ENCODE measurements at places on chromosomes 4 and X. TPM values are rescaled to one million over a fixed set of nuclear protein-coding genes. Genes with fewer than 3 reads are reported as not detected.
A peak's percentile ranks its signal among the peaks of the same experiment; 100 is the strongest.

DNA sequence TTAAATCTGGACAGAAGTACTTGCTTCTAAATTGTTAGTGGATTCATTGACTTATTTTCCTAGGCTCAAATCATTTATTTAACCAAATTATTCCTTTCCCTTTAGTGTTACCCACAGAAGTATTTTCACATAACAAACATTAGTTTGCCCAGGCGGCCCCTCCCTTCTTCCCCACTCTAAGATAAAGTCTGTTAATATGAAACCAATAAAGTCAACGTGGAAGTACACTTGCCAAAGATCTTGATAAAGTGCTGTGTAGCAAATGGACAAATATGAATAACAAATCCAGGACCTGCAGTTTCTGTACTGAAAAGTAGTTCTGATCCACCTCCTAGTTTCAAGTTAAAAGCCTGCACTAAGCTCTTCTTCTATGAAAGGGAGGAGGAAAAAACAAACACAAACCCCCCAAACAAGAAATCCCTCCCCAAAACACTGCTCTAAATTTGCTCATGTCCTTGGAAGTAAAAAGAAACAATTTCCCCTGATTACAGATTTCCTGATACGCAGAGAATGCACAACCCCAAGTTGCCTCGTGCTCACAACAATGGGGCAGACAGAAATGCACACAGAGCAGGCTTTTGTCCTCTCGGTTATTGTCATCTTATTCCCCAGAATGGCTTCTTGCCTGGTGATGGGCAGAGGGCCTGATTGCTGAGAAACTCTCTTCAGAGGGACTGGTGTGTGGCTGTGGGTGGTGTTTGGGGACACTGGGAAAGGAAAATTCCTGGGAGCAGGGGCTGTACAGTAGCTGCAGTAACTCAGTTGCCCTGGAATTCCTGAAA, 23.2 kb downstream of the TMSB4X start:
- H3K27me3 ChIP-seq: no peaks in the 10 kb centered on the region
- H3K27ac ChIP-seq: peak overlapping the region; percentile 98
- peaks cover 15% of the 10 kb centered on the region for H3K4me1 ChIP-seq
- no peaks in the 10 kb centered on the region for H3K36me3 ChIP-seq

DNA sequence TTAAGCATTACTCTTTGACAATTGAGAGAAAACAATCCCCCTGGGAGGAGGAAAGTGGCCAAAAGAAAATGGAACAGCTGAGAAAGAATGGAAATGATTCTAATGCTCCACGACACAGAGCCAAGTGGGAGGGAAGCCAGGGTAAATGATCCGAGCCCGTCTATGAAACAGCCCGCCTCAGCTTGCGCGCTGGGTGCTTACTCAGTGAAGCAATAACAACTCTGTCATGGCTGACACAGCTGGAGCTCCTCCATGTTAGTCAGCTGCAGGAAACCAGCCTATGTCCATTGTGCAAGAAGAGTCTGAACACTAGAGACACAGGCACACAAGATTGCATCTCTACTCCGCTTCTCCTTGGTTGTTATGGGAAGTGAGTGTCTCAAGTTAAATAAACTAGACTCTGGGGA, 19.3 kb downstream of the NOA1 start:
- H3K27me3 ChIP-seq: no peaks in the 10 kb centered on the region
- no peak overlapping the region for H3K4me3 ChIP-seq
- no peaks in the 10 kb centered on the region for H3K4me1 ChIP-seq
- ATAC-seq: no peak
- H3K27ac ChIP-seq: no peak overlapping the region

DNA sequence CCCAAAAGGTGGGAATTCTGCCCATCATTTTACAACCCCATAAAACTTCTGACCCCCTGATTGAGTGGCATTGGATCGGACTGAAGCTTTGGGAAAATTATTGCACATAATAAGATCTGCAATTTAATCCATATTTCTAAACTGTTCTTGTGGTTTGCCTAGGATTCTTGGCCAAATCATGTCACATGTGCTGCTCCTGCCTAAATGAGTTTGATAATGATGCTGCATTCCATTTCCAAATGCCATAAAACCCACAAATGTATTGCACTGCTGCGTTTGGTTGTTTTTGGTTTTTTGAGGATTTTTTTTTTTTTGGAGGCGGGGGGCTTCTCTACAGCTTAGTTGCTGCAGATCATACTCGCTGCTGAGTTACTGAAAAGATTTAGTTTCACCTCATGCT, 153.6 kb downstream of the QDPR start:
- peaks cover 19% of the 10 kb centered on the region for H3K27me3 ChIP-seq
- H3K4me1 ChIP-seq: peaks cover 7% of the 10 kb centered on the region
- ATAC-seq: no peak
- no peak overlapping the region for H3K4me3 ChIP-seq
- no peaks in the 10 kb centered on the region for H3K36me3 ChIP-seq

GRCh38 chr4:89312066-89312465, 4.5 kb upstream of the GPRIN3 start:
- peaks cover 15% of the 10 kb centered on the region for H3K4me1 ChIP-seq
- ATAC-seq: no peak
- no peak overlapping the region for H3K4me3 ChIP-seq
- no peak overlapping the region for H3K27ac ChIP-seq

GRCh38 chr4:79207281-79207680, 118.6 kb downstream of the NAA11 start:
- H3K27ac ChIP-seq: no peak overlapping the region
- no peaks in the 10 kb centered on the region for H3K36me3 ChIP-seq
- no peaks in the 10 kb centered on the region for H3K27me3 ChIP-seq
- no peak overlapping the region for H3K4me3 ChIP-seq
- no peak for ATAC-seq
- no peaks in the 10 kb centered on the region for H3K4me1 ChIP-seq

GRCh38 chr4:73721909-73722308, 18.5 kb upstream of the CXCL8 start:
- no peaks in the 10 kb centered on the region for H3K27me3 ChIP-seq
- no peak overlapping the region for H3K4me3 ChIP-seq
- no peak overlapping the region for H3K27ac ChIP-seq
- ATAC-seq: no peak
- H3K36me3 ChIP-seq: no peaks in the 10 kb centered on the region

DNA sequence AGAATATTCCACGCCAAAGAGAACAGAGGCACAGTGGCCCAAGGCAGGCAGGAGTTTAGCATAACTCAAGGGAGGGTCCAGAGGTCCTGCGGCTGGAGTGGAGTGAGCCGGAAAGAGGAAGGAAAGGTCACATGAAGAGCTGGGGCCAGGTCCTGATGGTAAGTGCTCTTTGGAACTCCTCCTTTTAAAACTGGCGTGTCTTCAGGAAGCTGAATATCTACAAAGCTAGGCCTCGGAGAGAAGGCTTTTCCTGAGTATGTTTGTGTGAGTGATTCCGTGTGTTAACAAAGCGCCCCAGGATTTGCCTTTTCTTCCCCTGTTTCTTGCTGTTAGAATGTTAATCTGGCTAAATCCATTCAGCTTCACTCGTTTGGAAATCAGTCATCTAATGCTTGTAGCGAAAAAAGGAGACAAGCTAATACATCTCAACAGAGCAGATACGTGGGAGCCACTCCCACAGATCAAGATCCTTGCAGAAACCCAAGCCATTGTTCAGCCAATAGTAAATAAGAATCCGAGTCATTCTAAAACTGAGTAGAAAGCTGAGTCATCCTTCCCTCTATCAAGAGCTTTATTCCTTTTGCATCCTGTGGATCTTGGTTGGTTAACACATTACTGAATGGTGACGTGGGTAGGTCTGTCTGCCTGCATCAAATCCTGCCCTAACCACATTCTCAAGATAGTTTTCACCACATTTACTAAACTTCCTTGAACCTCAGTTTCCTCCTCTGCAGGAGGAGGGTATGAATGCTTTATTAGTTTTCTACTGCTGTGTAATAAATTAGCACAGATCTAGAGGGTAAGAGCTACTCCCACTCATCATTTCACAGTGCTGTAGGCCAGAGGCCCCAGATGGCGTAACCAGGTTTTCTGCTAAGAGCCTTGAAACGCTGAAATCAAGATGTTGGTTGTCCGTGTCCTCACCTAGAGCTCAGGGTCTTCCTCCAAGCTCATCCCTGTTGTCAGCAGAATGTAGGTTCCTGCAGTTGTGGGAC, 43.2 kb upstream of the RBM47 start:
- peaks cover 17% of the 10 kb centered on the region for H3K4me1 ChIP-seq
- peak overlapping the region; percentile 73 for H3K4me3 ChIP-seq
- peak overlapping the region; percentile 91 for H3K27ac ChIP-seq
- no peaks in the 10 kb centered on the region for H3K27me3 ChIP-seq
- ATAC-seq: peak; percentile 93
- H3K36me3 ChIP-seq: no peaks in the 10 kb centered on the region

- no peaks in the 10 kb centered on the region for H3K4me1 ChIP-seq
- H3K27me3 ChIP-seq: peaks cover 5% of the 10 kb centered on the region
- H3K36me3 ChIP-seq: no peaks in the 10 kb centered on the region
- ATAC-seq: no peak
- H3K4me3 ChIP-seq: no peak overlapping the region
Observed at GRCh38 chrX:47748576-47748975, 88.1 kb upstream of the ZNF81 start.

GRCh38 chr4:146470604-146471003, 51.1 kb downstream of the SLC10A7 start:
- H3K27ac ChIP-seq: no peak overlapping the region
- H3K36me3 ChIP-seq: no peaks in the 10 kb centered on the region
- H3K27me3 ChIP-seq: no peaks in the 10 kb centered on the region

DNA sequence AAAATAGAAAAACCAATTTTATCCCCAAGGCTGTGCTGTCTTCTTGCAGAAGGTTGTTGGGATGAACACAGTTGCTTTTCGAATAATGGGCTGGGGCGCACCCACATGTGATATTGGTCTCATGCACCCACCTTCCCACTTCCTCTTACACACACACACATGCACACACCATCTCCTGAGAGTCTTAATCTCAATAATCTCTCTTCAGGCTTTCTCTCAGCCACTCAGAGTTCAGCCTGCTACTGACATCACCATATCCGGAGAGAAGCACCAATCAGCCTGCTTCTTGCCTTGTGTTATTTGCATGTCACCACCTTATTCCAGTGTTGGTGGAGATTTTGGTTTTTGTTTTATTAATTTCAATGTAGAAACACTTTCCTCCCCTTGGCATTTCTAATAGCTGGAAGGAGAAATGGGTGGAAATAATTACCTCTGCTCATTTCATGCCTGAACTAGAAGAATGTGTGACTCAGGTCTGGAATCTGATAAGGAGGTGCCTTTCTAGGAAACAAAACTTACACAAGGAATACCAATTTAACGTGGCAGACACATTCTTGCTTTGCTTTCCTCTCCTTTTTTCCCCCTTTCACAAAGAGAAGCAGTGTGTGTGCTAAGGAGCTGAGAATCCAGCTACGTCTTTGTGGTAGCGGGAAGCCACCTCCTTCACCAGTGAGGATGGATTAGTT, 400.2 kb downstream of the MID1IP1 start:
- no peaks in the 10 kb centered on the region for H3K36me3 ChIP-seq
- H3K27me3 ChIP-seq: no peaks in the 10 kb centered on the region
- peak; percentile 24 for ATAC-seq
- no peak overlapping the region for H3K4me3 ChIP-seq
- peak overlapping the region; percentile 47 for H3K27ac ChIP-seq
- H3K4me1 ChIP-seq: peaks cover 38% of the 10 kb centered on the region

DNA sequence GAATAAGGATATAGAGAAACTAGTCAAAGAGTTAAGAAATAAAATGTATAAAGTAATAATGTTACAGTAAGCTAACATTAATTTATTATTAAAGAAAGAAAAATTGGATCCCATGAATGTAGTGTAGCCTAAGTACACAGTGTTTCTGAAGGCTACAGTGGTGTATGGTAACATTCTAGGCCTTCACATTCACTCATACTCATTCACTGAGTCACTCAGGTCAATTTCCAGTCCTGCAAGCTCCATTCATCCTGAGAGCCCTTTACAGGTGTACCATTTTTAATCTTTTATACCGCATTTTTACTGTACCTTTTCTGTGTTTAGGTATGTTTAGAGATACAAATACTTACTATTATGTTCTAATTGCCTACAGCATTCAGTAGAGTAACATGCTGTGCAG, 120.6 kb upstream of the AGA start:
- no peaks in the 10 kb centered on the region for H3K36me3 ChIP-seq
- no peaks in the 10 kb centered on the region for H3K4me1 ChIP-seq
- ATAC-seq: no peak
- H3K27me3 ChIP-seq: no peaks in the 10 kb centered on the region
- no peak overlapping the region for H3K4me3 ChIP-seq

DNA sequence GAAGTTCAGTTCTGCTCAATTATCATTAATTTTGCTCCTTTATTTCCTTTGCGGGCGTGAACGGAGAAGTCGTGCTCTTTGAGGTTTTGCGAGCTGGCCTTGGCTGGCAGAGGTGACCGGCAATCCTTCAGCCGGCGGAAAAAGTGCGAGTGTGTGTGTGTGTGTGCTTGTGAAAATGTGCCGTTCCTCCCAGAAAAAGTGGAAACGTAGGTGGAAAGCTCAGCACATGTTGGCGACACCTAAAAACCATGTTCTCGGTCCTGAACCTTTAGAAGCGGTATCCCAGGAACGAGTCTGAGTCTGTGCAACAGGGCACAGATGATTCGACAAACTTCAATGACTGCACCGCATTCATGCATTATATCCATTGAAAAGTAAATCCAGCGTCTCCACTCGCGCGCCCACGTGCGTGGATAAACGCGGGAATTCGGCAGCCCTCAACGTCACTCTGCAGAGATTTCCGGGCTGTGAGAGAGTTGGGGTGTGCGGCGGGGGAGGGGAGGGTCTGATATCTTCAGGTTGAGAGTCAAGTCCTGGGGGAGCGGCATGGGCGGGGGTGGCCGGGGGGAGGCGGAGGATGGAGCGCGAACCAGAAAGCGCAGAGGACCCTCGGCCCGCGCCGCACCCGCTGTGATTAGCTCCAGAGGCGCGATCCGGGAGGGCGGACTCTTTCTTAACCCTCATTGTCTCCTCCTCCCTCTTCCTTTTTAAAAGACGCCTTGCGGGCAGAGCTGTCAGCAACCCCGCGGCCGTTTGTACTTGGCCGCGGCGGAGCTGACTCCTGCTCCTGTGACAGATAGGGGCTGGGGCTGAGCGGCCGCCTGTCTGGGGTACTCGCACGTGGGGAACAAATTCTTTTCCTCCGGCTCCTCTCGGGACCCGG, at the start of gene SHISA3:
TSS of gene SHISA3 (plus strand) at position 737 of the 883 bp plus-strand sequence. CDS start 569 bp downstream, outside the sequence.
- peak within 1 kb of the TSS; percentile 75 for H3K4me3 ChIP-seq
- H3K27ac ChIP-seq: no peak within 1 kb of the TSS
- peak; percentile 53 for ATAC-seq
- H3K36me3 ChIP-seq: no peaks in the 10 kb centered on the region

DNA sequence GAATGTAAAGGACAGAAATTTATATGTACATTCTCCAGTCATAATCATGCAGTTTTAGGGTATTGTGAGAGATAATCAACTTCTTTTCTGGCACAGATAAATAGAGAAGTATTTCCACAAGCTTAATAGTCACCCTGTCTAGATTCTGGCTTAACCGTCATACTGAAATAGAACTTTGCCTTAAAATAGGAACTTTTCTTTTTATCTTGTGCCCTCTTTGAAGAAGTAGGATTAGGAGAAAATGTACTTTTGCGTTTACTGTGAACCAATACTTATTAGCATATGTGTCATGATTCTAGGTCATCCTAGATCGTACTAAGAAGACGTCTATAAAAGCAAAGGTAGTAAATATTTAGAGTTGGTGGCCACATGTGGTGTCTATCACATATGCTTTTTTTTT, 95.4 kb downstream of the NFKB1 start:
- H3K4me3 ChIP-seq: peak overlapping the region; percentile 71
- peak overlapping the region; percentile 15 for H3K27ac ChIP-seq
- H3K4me1 ChIP-seq: peaks cover 75% of the 10 kb centered on the region
- H3K36me3 ChIP-seq: peaks cover 98% of the 10 kb centered on the region
- H3K27me3 ChIP-seq: no peaks in the 10 kb centered on the region

FOXR2 gene
- not detected for total RNA-seq

IDUA gene
- total RNA-seq: 16.4 TPM

HS3ST1 gene
- total RNA-seq: 0.05 TPM

EDA2R gene
- 6.5 TPM for total RNA-seq

VCX3A gene
- not detected for total RNA-seq

UGT8 gene
- total RNA-seq: 1.4 TPM

BTK gene
- 1.7 TPM for total RNA-seq

HTN1 gene
- total RNA-seq: not detected

NAA11 gene
- total RNA-seq: not detected

All from activated T-helper 17 cell treated with anti-CD3 and anti-CD28 coated beads, Interleukin-2, amount 50 U/mL, for 72 hours (primary cell).